ENCODE measurements at places on chromosomes 3 and 15. TPM values are rescaled to one million over a fixed set of nuclear protein-coding genes. Genes with fewer than 3 reads are reported as not detected.

DNA sequence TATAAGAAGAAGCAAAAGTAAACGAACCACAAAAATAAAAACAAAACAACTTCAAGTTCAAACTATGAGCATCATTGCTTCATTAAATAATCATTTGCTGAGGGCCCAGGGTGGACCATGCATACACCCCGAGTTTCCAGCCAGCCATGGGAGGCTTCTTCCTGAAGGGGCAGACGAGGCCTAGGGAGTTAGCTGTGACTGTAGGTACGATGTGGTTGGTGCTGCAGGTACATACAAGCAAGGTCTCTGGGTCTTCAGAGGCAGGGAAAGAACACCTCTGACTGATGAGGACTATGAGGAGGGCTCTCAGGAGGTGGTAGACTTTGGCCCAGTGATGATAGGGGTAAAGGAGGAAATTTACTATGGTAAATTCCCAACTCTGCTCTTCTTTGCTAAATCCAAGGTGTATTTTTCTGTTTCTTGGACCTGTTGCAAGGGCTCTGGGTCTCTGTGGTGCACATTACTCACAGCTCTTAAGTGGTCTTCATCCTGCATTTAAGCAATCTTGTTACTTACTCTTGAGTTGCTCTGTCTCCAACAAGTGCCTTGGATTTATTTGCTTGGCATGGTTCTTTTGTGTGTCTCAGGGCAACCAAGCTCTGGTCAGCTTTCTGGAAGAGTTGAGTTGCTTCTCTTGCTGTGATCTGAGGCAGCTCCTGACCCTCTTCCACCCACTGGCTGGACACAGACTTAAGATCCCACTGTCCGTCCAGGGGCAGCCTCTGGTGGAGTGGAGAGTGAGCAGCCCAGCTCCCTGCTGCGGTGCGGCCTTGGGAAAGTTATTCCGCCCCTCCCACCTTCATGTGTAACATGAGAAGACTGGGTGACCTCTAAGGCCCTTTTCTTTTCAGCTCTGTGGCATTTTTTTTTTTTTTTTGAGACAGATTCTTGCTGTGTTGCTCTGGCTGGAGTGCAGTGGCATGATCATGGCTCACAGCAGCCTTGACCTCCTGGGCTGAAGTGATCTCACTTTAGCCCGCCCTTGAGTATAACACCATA, 56.1 kb upstream of the KIF23 start:
- no peak overlapping the region for H3K4me3 ChIP-seq
- H3K27me3 ChIP-seq, result no peaks in the 10 kb centered on the region
- no peak overlapping the region for H3K27ac ChIP-seq
- peak; percentile 18 for DNase-seq

GRCh38 chr15:22806664-22807063, 20.2 kb downstream of the NIPA1 start:
- H3K27me3 ChIP-seq, result no peaks in the 10 kb centered on the region
- H3K4me1 ChIP-seq, result no peaks in the 10 kb centered on the region
- peak; percentile 29 for DNase-seq
- H3K36me3 ChIP-seq, result no peaks in the 10 kb centered on the region

GRCh38 chr3:107524326-107524840, 1.6 kb downstream of the BBX start:
- no peak for DNase-seq
- peaks cover 6% of the 10 kb centered on the region for H3K4me1 ChIP-seq
- no peaks in the 10 kb centered on the region for H3K27me3 ChIP-seq
- H3K4me3 ChIP-seq, result peak overlapping the region; percentile 75

Gene MGA
- 68.5 TPM for total RNA-seq

Measured in thyroid gland (tissue), 4 donors.